Calu3 (cell line): ENCODE measurements at places on chromosomes 5 and 9.

DNA sequence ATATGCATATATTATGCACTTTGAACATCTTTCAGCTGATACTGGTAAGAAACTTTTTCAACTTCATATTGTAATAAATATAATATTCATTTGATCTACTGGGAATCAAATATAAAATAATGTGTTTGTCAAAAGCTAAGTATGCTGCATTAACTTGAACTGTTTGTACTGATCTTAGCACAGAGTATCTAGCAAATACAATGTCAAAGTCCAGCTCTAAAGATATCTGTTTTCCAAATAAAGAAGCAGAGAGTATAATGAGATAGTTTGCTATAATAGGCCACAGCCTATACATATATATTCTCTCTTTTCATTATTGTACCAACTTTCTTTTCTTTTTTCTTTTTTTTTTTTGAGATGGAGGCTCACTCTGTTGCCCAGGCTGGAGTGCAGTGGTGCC is 417.0 kb downstream of the TMEM161B start:
- DNase-seq: no peak

- no peak for DNase-seq
These were observed 218.2 kb upstream of the IL12B start for GRCh38 chr5:159548517-159548916.

- no peak for DNase-seq
These were observed 194.6 kb upstream of the PCSK5 start for GRCh38 chr9:75695921-75696320.

DNA sequence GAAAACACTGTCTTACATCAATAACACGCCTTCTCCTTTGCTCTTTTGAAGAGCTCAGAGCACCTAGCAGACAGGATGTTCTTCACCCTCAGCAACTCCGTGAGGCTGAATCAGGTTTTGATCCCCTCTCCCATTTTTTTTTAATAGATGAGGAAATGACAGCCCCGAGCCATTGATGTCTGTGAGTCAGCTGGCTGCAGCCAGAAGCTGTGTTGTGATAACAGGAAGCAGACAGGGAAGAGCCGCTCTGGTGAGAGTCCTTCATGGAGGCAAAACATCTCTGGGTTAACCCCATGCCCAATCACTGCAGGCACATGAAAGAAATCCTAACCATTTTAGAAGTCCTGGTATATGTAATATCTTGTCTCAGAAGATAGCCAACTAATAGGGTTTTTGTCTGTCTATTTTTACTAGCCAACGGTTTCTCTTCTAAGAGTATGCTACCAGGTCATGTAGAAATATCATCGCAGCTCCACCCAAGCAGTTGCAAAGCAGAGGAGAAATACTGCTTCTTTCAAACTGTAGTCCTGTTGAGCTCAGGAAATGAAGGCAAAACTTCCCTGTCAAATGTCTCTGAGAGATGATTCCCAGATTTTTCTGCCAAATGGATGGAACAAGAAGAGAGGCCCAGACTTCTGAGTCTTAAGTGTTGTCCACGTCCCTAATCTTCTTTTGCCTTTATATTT is 568.9 kb downstream of the CCDC171 start:
- DNase-seq: no peak

GRCh38 chr5:35046774-35047173 is 975 bp downstream of the AGXT2 start:
- no peak for DNase-seq

DNA sequence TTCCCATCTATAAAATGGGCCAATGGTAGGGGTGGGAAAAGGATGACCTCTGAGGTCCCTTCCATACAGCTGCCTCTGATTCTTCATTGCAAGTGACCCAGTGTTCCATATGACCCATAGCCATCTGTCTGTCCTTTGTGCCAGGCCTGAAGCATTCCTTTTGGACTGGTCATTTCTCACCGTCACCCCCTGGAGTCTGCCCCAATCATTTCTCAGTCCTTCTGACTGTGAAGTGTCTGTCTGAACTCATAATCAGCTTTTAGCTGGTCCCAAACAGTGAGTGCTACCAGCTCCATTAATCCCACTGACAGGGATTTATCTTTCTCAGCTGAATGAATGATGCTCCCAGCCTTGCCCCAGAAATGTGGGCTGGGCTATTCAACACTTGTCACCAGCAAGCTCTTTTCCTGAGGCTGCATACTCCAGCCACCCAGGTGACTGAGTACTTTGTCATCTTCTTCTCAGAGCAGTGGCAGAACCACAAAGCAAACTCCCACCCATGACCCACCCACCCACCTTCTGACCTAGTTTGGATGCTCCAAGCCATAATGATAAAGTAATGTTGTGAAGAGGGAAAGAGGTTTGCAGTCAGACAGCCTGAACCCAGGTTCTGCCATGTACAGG is 37.4 kb downstream of the KCNIP1 start:
- DNase-seq: no peak

- DNase-seq: no peak
These were observed 737.4 kb upstream of the GRAMD2B start for GRCh38 chr5:125685771-125686170.

DNA sequence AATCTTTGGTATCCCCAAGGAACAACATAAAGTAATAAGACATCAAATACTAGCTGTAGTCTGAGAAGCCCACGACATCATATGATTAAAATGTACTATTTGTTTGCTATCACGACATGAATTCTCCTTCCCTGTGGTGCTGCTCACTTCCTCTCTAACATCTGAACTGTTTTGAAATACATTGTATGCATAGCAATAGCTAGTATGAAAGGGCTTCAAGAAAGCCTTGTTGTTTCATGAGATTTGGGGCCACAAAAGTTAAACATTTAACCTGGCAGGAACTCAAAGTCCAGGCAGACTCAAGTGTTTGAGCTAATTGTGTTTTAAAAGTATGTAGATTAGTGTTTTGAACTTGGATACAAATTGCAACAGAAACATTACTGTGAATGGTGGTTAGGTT is 237.4 kb upstream of the PTGER4 start:
- peak; percentile 6 for DNase-seq

GRCh38 chr5:178435321-178436238 is 154.6 kb downstream of the COL23A1 start:
- no peak for DNase-seq

- DNase-seq: no peak
These were observed 14.6 kb upstream of the COL15A1 start for GRCh38 chr9:98929071-98929470.

DNA sequence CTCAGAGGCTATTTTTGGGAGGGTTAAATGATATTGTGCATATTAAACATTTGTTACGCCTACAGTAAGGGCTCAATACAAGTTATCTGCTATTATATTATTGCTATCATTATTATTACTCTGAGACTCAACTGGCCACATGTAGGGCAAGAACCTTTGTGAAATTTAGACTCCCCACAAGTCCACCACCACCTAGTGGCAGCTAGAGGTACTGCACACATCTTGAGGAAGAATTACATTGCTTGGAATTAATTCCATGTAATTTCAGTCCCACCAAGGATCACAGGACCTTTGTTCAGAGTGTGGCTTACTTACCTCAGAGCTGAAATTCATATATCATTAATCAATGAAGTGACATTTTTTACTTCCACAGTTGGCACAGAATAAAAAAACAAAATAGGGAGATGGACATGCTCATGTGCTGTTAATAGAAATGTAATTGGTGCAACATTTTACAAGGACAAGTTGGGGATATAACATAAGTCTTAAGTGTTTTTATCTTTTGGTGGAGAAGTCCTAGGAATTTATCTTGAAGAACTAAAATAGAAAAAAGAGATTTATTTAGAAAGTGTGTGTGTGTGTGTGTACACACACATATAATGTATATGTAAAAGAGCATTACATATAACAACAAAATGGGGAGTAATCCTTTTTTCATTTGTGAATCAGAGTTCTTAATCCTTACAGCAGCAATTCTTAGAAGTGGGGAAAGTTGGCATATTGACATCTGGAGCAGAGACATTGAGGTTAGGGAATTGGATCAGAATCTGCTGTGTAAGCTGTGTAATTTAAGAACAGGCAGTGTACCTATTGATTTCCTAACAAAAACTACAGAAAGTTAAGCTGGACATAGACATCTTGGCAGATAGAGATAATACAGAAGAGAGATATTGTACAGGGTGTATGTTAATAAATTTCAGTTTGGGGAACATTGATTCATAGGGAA is 11.2 kb downstream of the MSANTD3 start:
- DNase-seq: peak; percentile 70

DNA sequence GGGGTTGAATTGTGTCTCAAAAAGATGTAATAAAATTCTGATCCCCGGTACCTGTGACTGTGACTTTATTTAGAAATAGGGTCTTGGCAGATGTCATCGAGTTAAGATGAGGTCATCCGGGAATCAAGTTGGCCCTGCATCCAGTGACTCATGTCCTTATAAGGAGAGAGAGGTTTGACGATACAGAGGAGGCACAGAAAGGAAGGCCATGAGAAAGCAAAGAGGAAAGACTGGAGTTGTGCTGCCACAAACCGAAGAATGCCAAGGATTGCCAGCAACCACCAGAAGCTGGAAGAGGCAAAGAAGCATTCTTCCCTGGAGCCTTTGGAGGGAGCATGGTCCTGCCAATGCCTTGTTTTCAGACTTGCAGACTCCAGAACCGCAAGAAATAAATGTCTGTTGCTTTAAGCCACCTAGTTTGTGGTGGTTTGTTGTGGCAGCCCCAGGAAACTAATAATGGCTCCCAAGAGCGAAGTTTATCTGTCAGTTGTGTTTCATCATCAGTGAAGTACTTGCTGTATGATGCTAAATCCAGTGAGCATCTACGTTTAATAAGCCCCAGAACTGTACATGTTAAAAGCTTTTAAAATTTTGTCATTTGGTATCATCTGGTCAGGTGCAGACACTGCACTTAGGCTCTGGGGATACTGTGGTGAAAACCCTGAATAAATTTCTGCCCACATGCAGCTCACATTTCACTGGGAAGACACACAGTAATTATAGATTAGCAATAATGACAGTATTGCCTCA is 114.8 kb downstream of the TLE4 start:
- DNase-seq: no peak

DNA sequence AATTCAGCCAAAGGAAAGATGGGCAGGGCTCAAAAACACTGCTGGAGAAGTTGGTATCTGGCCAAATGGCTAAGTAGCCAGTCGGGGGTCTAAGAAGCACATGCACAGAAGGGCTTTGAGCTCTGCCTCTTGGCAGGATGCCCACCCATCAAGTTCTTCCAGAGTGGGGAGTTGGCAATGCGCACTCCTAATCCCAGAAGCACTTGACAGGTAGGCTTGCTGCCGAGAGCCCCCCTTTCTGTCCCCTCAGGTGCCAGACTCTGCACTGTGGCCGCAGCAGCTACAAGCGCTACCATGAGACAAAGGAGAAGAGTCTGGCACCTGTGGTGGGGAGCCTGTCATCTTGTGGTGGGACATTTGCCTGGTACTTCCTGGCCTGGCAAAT is 252.9 kb upstream of the SLC24A2 start:
- no peak for DNase-seq

- no peak for DNase-seq
These were observed 351.9 kb downstream of the NFIB start for GRCh38 chr9:13962006-13962405.

- DNase-seq: peak; percentile 57
These were observed 5.4 kb downstream of the MRPS27 start for GRCh38 chr5:72314571-72315172.

- no peak for DNase-seq
These were observed 99.1 kb downstream of the MACIR start for GRCh38 chr5:103357636-103358035.

GRCh38 chr5:155871623-155872022 is 455.3 kb upstream of the SGCD start:
- DNase-seq: no peak

- DNase-seq: no peak
These were observed 566 bp downstream of the RPP25L start for GRCh38 chr9:34611251-34611810.

DNA sequence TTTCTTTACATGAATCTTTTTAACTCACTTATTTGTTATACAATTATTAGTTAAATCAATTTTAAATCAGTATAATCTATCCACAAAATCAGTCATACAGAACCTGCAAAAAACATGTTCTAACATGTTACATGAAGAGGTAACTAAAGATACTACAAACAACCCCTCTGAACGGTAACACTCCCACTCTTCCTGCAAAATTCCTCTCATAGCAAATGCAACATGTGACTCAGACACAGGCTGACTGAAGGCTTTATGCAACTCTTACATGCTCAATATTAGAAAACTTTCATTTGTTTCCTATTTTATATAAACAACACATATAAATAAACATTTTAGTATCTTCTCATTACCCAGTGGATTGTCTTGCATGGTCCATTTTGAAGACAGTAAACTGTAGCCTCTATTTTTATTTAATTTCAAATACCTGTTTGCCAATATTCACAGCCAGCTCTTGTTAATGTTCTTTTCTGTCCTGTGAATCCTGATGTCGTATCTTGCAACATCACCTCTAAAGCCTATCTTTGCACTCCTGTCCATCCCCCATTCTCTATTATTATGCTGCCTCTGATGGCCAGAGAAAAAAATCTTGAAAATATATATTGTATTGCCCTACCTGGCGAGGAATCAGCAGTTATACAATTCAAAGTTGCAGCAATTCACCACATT is 100.5 kb upstream of the CCDC152 start:
- no peak for DNase-seq

DNA sequence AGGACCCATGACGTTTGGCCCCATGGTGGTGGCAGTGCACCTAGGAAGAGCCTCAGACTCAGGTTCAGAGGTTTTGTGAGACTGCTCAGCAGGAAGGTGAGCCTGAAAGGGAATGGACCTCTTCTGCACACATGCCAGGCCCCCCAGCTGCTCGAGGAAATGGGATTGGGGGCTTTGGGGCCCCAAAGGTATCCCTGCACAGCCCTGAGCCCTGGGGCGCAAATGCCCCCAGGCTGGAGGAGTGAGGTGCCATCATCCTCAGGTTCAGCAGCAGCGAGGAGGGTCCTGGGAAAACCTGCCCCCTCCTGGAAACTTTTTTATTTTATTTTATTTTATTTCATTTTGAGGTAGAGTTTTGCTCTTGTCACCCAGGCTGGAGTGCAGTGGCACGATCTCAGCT is 171.8 kb upstream of the MVB12B start:
- no peak for DNase-seq

DNA sequence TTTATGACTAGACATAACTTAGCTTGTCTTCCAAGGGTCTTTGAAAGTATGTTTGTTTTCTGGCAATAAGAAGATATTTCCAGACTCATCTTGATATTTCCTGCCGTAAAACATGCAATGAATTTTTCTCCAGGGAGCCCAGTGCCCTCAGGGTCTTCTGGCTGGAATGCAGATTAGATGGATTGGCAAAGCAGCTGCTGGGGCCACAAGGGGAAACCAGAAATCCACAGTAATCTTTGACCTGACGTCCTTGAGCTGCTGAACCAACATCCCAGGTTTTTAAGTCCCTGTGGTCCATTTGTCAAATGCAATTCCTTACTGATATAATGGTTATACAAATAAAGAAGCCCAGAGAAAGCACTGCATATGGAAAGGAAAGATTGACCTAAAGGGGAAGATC is 93.0 kb downstream of the THBS4 start:
- DNase-seq: no peak

DNA sequence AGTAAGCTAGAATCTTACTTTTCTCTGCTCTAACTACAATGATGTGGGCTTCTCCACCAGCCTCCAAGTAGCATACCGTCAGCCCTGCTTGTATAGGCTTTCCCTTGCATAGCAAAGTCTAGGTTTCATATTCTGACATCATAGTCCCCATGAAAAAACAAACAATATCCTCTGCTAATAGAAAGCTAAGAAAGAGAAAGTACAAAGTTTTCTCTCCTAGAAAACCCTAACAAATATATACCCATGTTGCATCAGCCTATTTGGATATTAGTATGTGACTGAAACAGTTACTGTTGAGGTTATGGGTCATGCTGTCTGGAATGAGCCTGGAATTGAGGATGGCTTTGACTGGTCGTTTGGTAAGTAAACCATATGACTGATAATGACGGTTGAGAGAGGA is 1696.0 kb downstream of the MAT2B start:
- no peak for DNase-seq
